ENCODE measurements at places on chromosomes 3 and 15. TPM values are rescaled to one million over a fixed set of nuclear protein-coding genes. Genes with fewer than 3 reads are reported as not detected.

DNA sequence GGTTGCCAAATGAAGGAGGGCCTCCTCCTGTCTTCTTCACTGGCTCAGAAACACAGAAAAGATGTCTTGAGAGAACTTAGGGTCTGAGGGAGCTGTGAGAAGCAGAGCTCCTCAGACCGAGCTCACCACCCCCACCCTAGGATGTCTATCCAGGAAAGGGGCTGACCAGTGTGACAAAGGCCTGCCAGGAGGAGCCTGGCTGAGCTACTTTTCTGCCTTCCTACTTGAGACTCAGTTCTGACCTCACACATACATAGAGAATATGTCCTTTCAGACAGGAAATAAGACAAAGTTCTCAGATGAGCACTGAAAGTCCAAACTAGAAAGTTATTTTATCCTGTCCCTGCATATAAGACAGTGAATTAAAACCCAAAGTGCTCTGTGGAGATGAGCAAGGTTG is 54.5 kb downstream of the KIF9 start:
- H3K27me3 ChIP-seq, result no peaks in the 10 kb centered on the region
- peaks cover 4% of the 10 kb centered on the region for H3K4me1 ChIP-seq
- H3K4me3 ChIP-seq, result no peak overlapping the region
- DNase-seq, result no peak
- H3K36me3 ChIP-seq, result no peaks in the 10 kb centered on the region

DNA sequence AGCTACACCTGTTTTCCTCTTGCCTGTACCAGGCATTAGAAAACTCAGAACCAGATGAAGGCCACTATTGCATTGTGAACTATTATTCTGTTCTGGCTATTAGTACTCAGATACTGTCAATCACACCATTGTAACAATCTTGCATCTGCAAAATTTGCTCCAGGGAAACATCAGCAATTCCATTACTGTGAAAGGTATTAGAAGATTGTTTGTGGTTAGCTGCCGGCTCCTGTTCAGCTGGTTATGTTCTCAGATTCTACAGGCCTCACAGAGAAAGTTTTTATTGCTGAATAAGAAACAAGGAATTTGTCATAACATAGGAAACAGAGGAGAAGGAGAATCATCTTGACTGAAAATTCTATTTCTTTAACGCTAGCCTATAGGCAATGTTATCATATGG is 179.9 kb downstream of the PLOD2 start:
- no peak for DNase-seq
- no peaks in the 10 kb centered on the region for H3K36me3 ChIP-seq
- no peaks in the 10 kb centered on the region for H3K27me3 ChIP-seq
- no peak overlapping the region for H3K27ac ChIP-seq
- no peaks in the 10 kb centered on the region for H3K4me1 ChIP-seq
- H3K4me3 ChIP-seq, result no peak overlapping the region

GRCh38 chr3:67090474-67090873 is 92.4 kb downstream of the KBTBD8 start:
- DNase-seq, result no peak
- no peak overlapping the region for H3K4me3 ChIP-seq
- H3K27me3 ChIP-seq, result peaks cover 4% of the 10 kb centered on the region
- H3K27ac ChIP-seq, result no peak overlapping the region

FGF7 gene
- total RNA-seq, result not detected

DNA sequence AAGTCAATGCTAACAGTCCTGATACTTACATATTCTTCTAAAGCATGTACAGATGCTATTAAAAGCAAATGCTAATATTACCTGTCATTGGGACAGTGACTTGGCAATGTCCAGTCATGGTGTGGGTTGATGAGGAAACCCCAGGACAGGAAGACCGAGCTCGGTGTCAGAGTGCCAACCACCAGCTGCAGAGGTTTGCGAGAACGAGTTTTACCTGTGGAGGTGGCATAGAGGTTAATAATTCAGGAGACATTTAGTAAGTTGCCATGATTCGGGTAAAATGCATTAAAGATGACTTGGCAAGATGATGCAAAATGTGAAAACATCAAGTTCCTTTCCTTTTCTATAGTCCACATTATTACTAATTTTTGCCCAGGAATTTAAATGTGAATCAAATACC is 94.5 kb downstream of the ABI3BP start:
- peaks cover 7% of the 10 kb centered on the region for H3K4me1 ChIP-seq
- H3K36me3 ChIP-seq, result no peaks in the 10 kb centered on the region
- peaks cover 5% of the 10 kb centered on the region for H3K27me3 ChIP-seq
- no peak overlapping the region for H3K27ac ChIP-seq

GRCh38 chr3:65342084-65342683 is 654.4 kb upstream of the ADAMTS9 start:
- H3K36me3 ChIP-seq, result no peaks in the 10 kb centered on the region
- H3K4me1 ChIP-seq, result no peaks in the 10 kb centered on the region
- DNase-seq, result no peak
- no peak overlapping the region for H3K27ac ChIP-seq

DNA sequence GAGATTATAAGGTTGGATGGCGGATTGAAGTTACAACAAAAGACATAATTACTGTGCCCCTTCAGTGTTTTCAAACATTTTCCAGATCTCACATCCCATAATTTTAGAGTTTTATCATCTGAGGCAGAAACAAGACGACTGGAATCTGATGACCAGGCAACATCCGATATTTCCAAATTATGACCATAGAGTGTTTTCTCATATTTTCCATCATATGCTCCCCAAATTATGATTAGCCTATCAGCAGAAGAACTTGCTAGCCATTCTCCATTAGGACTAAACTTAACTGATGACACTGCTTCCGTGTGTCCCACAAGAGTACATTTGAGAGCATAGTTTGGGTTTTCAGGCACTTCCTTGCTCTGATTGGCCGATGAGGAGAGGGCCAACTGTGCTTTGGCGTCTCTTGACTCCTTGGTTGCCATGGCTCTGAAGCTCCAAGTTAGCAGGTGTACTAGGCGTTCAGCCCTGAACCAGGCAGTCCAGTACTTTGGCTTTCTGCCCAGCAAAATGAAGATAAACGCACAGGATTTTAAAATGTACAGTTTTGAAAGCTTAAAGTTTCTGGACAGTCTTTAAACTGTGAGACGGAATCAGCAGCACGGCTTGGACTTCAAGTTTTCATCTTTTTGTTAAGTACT is 638 bp downstream of the WDR5B start:
- peak overlapping the region; percentile 95 for H3K27ac ChIP-seq
- H3K4me3 ChIP-seq, result peak overlapping the region; percentile 93
- peak; percentile 51 for DNase-seq
- H3K4me1 ChIP-seq, result peaks cover 24% of the 10 kb centered on the region
- peaks cover 35% of the 10 kb centered on the region for H3K36me3 ChIP-seq

DNA sequence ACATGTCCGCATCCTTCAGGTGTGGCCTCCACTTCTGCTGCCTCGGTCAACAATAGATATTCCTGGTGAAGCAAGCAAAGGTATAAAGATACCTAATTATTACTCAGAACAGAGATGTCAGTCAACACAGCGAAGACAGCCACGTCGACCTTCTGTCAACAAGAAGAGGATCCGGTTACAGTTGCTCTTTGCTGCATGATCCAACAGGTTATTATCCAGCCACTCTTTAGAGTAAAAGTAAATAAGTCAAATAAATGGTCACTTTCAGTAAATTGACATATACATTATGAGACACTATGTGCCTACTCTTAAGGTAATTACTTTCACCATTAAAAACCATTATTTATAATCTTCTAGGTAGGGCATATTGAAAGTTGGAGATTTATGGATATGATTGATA is 356.8 kb upstream of the ATP11B start:
- H3K4me1 ChIP-seq, result no peaks in the 10 kb centered on the region
- no peaks in the 10 kb centered on the region for H3K27me3 ChIP-seq
- H3K36me3 ChIP-seq, result no peaks in the 10 kb centered on the region
- DNase-seq, result no peak
- no peak overlapping the region for H3K4me3 ChIP-seq

- no peaks in the 10 kb centered on the region for H3K27me3 ChIP-seq
- no peak for DNase-seq
- no peak overlapping the region for H3K27ac ChIP-seq
- H3K4me3 ChIP-seq, result no peak overlapping the region
Measured at GRCh38 chr3:61780016-61780415, 218.6 kb downstream of the PTPRG start.

RETNLB gene
- total RNA-seq, result not detected

DNA sequence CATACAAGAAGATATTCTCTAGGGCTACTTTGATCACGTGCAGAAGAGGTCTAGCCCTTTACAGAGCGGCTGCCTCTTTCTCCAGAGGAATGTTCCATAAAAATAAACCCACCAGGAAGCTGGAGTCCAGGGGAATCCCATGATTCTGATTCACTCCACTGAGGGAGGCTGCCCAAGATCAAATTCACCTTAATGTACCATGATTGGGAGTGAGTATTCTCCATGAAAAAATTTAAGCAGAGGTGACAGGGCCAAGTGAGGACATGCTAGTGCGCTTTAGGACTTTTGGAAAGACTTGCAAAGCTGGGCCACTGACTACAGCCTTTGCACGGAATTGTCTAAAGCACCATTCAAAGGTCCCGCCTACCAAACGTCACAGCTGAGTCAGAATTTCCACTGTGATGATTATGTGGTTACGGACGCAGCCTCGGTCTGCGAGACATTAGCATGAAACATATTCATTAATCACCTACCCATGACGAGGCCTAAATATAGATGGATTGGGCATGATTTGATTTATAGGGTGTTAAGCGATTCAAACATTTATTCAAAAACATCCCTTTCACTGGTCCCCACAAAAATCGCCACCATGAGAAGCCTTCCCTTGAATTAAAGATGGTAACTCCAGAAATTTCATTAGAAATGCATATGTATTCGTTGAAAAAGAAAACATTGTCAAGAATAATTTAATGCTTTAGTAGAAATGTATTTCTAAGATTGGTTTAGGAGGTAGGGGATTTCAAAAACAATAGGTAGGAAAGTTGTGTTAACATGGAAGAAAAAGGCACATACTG is 152.6 kb downstream of the GREM1 start:
- H3K4me1 ChIP-seq, result no peaks in the 10 kb centered on the region
- no peak for DNase-seq
- H3K27me3 ChIP-seq, result no peaks in the 10 kb centered on the region
- no peak overlapping the region for H3K27ac ChIP-seq
- no peaks in the 10 kb centered on the region for H3K36me3 ChIP-seq

C3orf22 gene
- not detected for total RNA-seq

Measured in activated T-helper 2 cell treated with anti-CD3 and anti-CD28 coated beads, Interferon-gamma antibody, Interleukin-2, Interleukin-4, amounts not matched to agents 10 μg/mL and 5 μg/mL and 100 μg/mL, durations not matched to agents 14 hours and 24 hours and 36 hours (primary cell).